Stimulated activated CD4-positive, alpha-beta T cell treated with anti-CD3 and anti-CD28 coated beads, TNF-alpha, amount 100 ng/mL, for 4 hours (primary cell): ENCODE measurements at places on chromosomes 3 and 15.

DNA sequence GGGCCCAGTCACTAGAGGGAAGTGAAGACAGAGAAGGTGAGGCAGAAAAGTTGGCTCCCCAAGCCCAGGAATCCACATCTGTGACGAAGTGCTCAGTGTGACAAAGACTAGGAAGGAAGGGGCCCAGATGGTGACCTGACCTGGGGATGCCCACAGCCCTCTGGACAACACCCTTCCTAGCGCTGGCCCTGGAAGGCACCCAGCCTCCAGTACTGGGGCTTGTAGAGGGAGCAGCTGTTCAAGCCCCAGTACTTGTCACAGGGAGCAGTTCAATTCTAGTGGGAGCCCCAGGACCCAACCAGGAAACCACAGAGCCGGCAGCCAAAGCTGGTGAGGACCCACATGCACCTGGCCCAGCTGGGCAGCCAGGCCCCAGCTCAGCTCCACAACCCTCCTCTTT, 190.8 kb downstream of the XXYLT1 start:
- no peak for DNase-seq

- DNase-seq, result no peak
These were observed 82.7 kb downstream of the TMEM39A start for GRCh38 chr3:119380697-119381096.

- no peak for DNase-seq
These were observed 13.3 kb downstream of the GABPB1 start for GRCh38 chr15:50341616-50342136.

DNA sequence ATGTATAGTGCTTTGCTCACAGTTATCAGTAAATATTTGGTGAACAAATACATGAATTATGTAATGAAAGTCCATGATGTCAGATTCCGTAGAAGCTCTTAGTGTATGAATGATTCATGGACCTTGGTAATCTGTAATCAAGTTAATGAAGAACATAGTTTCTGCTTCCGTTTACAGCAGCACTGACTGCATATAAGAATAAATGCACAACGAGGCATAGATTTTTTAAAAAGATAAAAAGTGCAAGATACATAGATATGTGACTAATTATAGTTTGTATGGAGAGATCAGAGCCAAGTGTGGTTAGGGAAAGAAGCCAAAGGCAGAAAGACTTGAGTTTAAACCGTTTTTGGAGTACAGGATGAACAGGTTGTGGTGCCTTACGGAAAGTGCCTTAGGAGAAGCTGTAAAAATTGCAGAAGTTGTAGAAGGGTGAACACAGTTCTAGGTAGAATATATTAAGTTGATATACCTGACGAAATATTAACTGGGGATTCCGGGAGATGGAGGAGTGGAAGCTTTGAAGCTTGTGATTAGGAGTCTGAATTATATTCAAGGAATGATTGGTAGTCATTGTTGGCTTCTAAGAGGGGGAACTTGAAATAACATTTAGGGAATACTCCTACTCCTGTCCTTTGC, 293.1 kb downstream of the NLGN1 start:
- DNase-seq, result no peak
